ENCODE measurements at places on chromosomes 3 and 15.
A peak's percentile ranks its signal among the peaks of the same experiment; 100 is the strongest.

DNA sequence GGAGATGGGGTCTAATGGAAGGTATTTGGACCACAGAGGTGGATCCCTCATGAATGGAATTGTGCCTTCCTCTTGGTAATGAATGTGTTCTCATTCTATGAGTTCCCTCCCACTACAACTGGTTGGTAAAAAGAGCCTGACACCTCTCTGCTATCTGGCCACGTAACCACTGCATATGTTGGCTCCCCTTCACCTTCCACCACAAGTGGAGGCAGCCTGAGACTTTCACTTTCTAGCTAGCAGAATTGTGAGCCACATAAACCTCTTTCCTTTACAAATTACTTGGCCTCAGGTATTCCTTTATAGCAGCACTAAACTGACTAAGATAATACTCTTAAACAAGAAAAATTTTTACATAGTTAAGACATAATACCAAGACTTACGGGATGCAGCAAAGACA is 155.3 kb downstream of the NR1I2 start:
- DNase-seq = no peak

DNA sequence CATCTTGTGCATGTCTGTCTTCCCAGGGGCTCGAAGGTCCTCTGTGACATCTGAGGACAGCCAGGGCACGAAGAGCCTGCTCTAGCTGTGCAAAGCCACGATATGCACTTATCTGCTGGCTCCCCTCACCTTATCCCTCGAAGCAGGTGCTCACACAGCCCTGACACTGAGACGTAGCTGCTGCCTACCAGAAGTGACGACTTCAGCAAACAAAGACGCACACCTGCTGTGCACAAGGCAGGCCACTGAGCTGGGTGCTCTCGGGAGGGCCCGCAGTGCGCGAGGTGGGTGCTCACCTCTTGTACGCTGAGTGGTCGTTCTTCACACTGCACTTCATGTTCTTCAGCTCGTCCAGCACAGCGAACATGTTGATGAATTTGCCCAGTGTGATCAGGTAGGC is 37.3 kb downstream of the CYFIP1 start:
- no peak for DNase-seq

DNA sequence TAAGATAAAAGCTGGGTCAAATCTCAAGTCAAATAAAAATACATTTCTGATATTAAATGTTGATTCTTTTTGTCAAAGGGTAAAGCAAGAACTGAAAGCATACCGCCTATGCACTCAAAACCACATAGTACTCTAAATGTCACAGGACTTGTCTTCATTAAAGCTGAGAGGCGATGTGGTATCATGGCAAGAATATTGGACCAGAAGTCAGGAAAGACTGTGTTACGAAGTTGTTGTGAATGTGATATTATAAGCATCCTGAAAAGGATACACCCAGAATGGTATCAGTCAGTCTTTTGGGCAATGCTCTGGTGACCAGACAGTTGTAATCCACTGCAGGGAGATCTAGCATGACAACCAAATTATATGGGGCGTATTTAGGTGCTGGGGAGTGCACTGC is 33.8 kb downstream of the TIGIT start:
- DNase-seq = no peak

DNA sequence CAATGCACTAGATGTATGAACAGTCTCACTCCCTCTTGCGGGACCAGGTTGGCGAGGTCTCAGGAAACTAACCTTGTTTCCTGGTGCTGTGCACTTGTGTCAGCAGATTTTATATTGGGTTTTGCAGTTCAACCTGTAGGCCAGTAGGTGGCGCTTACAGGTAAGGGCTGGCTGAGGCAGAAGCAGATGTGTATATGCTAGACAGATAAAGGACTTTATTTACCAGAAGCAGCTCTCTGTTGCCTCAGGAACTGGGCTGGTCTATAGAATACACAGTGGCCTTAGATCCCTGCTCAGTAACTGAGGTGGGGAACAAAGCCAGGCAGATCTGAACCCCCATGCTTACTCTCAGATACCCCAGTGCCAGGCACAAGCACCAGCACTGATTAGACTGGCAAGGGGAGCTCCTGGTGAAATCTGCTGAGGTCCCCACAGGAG is 296.8 kb downstream of the DOCK3 start:
- peak; percentile 80 for DNase-seq

DNA sequence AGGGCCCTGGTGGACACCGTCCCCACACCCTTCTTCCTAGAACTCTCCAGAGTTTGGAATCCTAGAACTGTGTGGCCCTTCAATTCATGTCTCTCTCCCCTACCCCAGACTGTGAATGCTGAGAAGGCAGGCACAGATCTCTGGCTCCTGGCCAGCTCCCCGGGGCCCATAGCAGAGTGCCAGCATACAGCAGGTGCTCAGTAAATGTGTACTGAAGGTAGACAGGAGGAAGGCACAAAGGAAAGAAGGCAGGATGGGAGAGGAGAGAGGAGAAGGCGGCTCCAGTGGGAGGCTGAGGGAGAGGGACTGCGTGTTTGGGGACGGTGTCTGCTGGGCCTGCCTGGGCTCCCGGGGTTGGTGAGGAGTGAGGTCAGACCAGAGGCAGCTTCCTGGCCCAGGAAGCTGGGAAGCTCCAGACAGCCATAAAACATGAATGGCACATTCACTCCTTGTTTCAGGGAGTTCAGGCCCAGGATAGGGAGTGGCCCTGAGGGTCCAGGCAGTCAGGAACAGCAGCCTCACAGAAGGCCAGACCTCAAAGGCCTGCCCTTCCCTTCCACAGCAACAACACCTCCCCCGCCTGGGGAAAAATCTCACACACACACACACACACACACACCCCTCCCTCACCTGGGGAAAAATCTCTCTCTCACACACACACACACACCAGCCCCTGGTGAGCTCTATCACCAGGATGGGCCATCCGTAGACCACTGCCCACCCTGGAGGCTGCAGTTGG is 137.1 kb upstream of the PRR20G start:
- peak; percentile 82 for DNase-seq

DNA sequence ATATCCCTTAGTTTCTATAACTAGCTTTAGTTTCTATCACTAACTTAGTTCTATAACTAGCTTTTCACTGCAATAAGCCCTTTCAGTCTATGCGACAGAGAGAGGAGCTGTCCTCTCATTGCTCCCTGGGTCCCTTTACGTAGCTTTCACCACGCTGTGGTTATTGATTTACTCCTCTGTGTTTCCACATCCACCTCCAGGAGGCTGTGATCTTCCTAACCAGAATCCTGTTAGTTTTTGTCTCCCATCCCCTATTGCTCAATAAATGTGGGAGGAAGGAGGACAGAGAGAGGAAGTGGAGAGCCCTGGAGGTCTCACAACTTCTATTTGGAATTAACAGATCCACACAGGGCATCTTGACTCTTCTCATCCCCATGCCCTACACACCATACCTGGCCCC is 1036.1 kb downstream of the MCTP2 start:
- DNase-seq = no peak

DNA sequence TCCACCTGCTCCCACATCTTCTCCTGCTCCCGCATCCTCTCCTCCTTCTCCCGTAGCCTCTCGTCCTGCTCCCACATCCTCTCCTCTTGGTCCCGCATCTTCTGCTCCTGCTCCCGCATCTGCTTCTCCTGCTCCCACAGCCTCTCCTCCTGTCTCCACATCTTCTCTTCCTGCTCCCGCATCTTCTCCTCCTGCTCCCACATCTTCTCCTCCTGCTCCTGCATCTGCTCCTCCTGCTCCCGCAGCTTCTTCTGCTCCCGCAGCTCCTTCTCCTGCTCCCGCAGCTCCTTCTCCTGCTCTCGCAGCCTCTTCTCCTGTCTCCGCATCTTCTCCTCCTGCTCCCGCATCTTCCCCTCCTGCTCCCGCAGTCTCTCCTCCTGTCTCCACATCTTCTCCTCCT is 5.8 kb downstream of the GOLGA6L2 start:
- DNase-seq = no peak

GRCh38 chr3:175187586-175187985 is 328.5 kb downstream of the NAALADL2 start:
- DNase-seq = no peak

DNA sequence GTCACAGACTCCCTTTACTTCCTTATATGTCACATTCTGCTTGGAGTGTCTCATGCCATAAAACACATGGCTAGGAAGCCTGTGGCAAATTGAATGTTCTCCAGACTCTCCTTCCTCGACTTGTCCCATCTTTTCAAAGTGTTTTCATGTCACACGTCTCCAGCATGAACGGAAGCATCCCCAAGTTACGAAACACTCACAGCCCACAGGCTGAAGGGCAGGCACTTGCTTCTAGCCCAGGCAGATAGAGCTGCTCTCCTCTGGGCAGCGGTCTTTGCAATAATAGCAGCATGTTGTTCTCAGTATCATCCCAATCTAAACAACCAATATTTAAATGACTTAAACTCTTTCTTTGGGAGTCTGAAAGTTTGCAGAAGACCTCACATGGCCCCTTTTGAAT is 85.3 kb upstream of the ADAMTS9 start:
- no peak for DNase-seq

DNA sequence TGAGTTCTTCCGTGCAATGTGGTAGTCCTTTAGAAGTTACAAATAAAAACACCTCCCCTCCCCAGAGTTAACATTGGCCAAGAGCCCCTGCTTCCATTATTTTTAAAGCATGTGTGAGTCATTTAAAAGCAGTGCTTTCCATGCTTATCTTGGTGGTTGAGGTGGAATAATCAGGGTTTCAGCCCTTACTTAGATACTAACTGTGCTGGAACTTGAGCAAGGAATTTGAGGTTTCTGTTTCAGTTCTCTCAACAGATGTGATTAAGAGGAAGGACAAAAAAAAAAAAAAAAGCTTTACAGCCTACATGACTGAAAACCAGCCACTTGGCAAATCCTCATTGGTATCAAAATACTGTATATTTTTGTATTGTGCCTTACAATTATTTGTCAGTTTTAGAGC is 64.5 kb downstream of the CGNL1 start:
- DNase-seq = no peak

GRCh38 chr3:67361323-67361722 is 293.1 kb downstream of the SUCLG2 start:
- DNase-seq = no peak

DNA sequence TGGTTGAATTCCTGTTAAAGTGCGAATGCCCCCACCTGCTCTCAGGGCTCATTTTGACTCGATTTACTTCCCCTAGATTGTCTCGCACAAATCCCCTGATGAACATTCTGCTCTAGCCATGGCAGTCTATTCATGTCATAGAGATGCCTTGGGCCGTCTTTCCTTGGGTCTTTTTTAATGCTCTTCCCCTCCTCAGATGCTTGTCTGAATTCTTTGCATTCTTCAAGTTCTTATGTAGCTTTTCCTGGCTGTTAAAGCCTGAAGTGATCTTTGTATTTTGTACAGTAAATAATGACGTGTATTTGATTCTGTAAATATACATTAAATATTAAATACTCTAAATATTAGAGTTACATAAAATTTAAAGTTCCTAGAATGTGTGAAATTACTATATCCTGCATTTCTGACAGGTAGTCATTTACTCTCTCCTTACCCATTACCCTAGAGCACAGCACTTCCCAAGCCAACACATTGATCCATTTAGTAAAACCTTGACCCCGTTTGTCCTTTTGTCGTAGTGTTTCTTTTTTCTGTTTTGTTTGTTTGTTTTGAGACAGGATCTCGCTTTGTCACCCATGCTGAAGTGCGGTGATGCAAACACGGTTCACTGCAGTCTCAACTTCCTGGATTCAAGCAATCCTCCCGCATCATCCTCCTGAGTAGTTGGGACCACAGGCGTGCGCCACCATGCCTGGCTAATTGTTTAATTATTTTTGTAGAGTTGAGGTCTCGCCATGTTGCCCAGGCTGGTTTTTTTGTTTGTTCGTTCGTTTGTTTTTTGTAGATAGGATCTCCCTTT is 47.9 kb downstream of the YEATS2 start:
- DNase-seq = no peak

DNA sequence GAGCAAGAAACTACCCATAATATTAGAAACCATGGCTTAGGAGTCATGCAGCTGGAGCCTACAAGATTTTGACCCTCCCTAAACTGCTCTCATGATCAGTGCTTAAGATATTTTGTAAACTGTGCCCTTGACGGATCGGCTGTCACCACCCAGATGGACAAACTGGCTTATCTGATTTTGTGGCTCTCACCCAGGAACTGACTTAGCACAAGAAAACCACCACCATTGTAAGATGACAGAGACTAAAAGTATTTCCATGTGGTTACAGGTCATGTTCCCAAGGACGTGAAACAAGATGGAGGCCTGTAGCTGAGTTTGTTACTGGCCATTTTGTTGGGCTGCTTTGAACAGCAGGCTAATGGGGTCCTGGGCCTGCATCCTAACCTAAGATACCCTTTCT is 940.9 kb downstream of the OTOL1 start:
- DNase-seq = no peak

GRCh38 chr3:79973917-79974595 is 206.3 kb upstream of the ROBO1 start:
- DNase-seq = no peak

DNA sequence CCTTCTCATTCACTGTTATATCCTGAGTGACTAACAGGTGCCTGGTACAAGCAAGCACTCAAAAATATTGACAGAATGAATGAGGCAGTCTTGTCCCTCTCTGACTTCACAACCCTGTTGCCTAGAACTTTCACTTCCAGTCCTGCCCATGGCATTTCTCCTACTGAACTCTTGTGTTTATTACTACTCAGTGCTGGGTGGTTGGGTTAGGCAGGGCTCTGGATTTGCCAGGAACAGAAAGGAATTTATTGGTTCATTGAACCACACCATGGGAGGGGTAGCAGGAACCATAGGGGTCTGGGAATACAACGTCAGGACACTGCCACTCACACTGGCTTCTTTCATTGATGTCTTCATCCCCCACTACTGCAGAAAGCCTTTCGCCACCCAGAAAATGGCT is 41.9 kb upstream of the SEMA4B start:
- no peak for DNase-seq

DNA sequence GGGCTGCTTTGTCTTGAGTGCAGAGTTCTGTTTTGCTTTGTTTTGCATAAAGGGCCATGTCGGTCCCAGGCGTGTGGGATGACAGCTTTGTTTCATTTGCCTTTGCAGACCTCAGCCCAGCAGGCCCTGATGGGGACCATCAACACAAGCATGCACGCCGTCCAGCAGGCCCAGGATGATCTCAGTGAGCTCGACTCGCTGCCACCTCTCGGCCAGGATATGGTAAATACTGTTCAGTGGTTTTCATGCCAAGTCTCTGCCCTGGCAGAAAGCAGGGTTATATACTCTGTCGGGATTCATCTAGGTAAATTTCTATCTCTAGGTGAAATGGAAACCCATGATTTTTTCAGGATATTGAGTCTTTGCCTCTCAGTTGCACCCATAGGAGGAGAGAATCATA is 343.9 kb upstream of the TPM1 start:
- no peak for DNase-seq

DNA sequence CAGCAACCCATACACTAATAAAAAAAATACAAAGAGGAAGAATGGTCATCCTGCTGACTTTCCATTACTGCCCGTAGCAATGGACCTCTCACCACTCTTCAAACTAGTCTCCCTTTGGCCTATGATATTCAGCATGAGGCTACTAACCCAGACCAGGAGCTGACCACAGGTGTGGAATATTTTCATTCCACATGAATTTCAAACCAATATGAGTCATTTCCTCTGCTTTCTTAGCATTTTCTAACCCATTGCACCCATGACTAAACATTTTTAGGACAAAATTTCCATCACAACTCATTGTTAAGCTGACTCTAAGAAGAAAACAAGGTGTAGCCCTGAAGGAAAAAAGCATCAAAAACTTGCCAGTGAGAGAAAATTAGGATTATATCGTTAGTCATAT is 34.0 kb upstream of the ZPLD1 start:
- peak; percentile 8 for DNase-seq

Data from SW480 (cell line).